Naive thymus-derived CD8-positive, alpha-beta T cell (primary cell): ENCODE measurements at places on chromosomes 11 and 22. TPM values are rescaled to one million over a fixed set of nuclear protein-coding genes. Genes with fewer than 3 reads are reported as not detected.

The TRMT2A gene
- 120 TPM for total RNA-seq

The ESAM gene
- 2.8 TPM for total RNA-seq

The KRTAP5-1 gene
- total RNA-seq, result not detected

DNA sequence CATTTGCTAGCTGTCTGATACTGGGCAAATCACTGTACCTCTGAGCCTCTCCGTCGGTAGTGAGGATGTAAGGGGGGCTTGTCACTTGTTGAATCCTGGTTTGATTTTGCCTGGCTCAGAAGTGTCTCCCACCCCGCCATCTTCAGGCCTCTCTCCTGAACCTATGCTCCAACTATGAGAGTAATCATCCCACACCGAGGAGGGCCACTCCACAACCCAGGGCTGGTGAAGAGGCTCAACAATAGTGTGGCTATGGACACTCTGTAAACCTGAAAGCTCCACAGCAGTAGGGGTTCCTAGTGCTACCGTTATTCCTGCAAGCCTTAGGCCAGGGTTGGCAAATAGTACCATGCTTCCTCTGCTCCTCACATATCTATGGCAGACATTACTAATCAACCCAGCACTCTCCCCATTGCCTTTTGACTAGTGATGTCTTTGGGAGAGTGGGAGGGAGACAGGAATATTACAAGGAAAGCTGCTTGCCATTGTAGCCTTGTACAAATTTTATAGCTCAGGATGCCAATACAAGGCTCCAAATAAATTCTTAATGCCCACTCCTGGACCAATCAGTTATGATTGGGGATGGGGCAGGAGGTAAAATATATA lies 134.0 kb upstream of the TEAD1 start:
- H3K27me3 ChIP-seq, result peaks cover 29% of the 10 kb centered on the region
- no peak overlapping the region for H3K4me3 ChIP-seq
- no peak overlapping the region for H3K27ac ChIP-seq
- H3K36me3 ChIP-seq, result no peaks in the 10 kb centered on the region
- no peaks in the 10 kb centered on the region for H3K4me1 ChIP-seq
- no peak for DNase-seq

DNA sequence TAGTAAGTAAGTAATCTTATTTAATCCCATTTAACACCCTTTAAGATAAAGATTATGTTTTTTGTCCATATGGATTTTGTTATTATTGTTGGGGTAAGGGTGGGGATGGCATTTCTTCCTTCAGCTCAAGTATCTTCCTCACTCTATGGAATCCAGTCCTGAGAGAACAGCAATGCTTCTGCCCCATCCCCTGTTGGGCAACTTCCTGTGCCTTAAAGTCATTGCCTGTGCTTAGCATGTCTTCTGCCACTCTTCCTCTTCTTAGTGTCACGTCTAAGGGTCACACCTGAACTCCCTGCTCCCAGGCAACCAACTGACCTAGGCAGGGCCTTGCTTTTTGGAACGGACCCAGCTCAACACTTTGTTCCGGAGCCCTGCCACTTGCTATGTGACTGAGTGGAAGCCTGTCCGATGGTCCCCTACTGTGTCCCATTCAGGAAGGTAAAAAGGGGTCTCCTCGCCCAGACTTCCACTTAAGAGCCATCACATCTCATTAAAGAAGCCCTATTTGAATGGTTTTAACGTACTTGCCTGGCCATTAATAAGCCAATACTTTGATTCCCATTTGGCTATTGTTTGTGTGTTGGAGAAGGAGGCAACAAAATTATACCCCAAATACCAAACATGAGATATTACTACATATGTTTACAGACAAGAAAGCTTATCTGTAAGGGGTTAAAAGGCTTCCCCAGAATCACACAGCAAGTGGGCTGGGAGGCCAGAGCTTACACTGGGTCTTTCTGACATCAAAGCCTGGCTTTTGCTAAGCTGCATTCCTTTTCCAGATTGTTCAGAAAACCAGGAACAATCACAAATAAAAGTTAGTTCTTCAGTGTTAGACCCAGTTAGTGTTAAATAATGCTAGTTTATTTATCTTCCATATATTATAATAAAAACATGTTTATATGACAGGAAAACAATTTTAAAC lies 59.2 kb downstream of the RAB38 start:
- H3K36me3 ChIP-seq, result no peaks in the 10 kb centered on the region
- H3K27me3 ChIP-seq, result no peaks in the 10 kb centered on the region
- H3K4me1 ChIP-seq, result no peaks in the 10 kb centered on the region
- no peak overlapping the region for H3K4me3 ChIP-seq

- peaks cover 2% of the 10 kb centered on the region for H3K4me1 ChIP-seq
- H3K4me3 ChIP-seq, result no peak overlapping the region
- no peaks in the 10 kb centered on the region for H3K36me3 ChIP-seq
- DNase-seq, result no peak
- no peak overlapping the region for H3K27ac ChIP-seq
Measured at GRCh38 chr22:43277987-43278601, 65.1 kb downstream of the SCUBE1 start.

DNA sequence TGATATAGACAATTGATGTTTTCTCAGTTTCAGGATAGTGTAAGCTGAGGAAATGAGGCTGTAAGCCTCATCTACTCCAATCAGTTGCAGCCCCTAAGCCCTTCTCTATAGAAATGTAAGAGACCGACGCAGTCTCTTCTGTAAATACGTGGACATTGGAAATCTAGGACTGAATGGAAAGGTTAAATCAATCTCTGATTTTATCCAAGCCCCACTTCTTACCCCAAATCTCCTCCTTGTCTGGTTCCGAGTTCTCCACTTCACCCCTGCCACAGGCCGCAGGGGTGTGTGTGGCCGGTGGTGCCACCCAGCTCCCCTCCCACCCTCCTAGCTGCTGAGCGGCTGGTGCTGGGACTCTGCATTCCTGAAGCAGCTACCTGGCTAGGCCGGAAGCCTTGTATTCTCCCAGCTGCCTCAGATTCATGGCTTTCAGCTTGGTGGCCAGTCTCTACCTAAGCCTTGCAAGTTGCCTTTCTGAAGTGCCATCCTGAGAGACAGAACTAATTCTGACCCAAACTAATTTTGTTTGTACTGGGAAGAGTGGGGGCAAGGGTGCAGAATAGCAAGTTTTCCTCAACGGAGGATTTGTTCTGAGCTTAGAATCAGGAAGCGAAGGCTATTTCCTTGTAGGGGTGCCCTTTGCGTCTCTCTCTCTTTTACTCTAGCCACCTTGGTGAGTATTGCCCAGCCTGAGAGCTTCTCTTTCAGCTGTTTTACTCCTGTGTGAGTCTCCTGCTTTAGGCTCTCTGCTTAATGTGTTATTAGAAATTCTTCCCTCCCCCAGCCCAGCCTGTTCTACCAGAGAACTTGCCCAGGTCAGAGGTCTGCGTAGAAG lies 749 bp downstream of the VWA5A start:
- H3K27me3 ChIP-seq, result peaks cover 4% of the 10 kb centered on the region
- no peak for DNase-seq
